AG08395 (cell line): ENCODE measurements at places on chromosomes 1 and 21.

- peak; percentile 82 for DNase-seq
These were observed 23.4 kb downstream of the OLFML3 start for GRCh38 chr1:114002492-114003239.

DNA sequence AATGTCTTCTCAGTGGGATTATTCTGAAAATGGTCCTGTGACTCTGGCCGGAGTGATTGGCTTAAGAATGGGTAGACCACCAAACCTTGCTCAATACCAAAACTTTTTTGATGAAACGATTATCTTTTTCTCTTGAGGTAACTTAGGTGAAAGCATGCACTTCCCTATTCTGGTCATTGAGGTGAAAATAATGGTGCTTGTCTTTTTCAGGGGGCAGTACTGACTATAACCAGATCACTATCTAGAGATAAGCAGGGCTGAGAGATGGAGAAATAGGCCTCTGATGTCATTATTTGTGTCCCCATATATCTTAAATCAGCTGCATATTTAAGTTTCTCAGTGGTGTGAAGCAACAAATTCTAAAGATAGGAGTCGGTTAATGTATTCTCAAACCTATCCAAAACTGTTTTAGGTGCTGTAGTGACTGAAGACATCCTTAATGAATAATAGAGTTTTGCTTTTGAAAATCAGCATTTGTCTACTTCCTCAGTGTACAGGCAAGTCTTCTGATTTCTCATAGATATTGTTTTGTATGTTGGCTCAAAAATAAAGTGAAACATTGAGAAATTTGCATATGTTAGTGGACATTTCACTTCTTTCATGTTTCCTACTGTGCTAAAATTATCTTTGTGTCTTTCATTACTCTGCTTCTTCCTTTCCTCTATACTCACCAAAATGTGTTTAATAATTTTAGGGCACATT lies 735.3 kb upstream of the ADGRL4 start:
- no peak for DNase-seq

GRCh38 chr1:232766904-232767303 lies 38.3 kb upstream of the MAP10 start:
- DNase-seq = no peak

GRCh38 chr1:246971090-246971721 lies 36.7 kb downstream of the ZNF695 start:
- DNase-seq = no peak

DNA sequence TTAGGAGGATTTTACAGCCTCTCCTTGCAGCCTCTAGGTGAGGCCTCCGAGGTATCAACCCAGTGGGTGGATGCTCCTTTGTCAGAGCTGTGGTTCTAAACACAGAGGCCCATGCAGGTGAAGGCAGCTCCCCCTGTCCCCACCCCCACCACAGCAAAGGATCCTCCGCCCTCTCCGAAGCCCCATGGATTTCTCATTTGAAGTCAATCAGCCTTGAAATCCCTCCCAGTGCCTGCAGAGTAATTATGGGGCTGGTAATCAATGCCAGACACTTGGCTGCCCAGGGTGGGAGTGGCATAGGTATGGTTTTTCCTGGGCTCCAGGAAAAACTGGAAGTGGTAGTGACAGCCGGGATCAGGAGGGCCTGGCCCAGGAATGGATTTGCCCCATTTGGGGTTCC lies 119.5 kb upstream of the CSF3R start:
- no peak for DNase-seq

DNA sequence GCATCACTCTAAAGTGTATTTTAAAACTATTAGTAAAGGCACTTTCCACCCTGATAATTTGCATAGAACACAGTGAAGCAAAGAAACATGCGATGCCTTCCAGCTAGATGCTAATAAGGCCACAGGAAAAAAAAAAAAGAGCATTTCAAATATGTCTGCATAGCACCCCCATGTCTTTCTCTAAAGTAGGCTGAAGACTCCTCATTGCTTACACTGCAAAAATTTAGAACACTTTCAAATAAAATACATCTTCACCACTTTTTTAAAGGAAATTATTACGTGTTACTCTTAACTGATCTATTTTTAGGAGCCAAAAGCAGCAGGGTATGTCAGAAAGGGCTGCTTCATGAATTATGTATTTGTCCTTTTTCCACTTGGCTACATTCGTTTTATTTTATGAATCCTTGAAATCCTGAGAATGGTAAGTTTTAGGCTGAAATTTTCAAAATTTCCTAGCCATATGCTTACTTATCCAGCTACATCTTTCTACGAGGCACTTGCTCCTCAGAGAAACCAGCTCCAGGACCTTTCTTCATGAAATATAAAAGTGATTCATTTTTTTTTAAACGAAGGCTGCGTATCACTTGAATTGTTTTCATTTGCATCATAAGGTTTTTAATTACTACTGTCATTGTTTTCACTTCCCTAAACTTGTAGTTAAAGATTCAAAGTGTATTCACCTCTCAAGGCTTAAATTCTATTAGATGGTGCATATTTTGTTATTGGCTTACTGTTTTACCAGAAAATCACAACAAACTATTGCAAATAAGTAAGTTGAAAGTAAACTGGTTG lies 513.0 kb downstream of the PTPRC start:
- no peak for DNase-seq

DNA sequence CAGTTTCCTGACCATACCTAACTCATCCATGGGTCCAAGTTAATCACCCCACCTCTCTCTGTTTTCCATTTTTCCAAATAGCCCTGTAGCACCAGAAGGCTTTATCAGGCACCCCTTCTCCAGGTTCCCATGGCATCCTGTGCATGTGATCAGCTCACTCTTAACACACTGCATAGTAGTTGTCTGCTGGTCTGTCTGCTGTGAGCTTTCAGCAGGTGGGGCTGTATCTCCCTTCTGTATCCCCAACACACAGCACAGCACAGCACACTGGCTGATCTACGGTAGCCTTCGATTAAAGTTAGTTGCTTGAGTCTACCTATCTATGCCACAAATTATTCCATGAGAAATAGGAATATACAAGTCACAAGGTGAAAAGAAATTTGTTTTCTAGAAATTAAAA lies 54.3 kb upstream of the C1orf198 start:
- DNase-seq = no peak

GRCh38 chr21:26506956-26507355 lies 66.1 kb downstream of the CYYR1 start:
- DNase-seq = peak; percentile 70

DNA sequence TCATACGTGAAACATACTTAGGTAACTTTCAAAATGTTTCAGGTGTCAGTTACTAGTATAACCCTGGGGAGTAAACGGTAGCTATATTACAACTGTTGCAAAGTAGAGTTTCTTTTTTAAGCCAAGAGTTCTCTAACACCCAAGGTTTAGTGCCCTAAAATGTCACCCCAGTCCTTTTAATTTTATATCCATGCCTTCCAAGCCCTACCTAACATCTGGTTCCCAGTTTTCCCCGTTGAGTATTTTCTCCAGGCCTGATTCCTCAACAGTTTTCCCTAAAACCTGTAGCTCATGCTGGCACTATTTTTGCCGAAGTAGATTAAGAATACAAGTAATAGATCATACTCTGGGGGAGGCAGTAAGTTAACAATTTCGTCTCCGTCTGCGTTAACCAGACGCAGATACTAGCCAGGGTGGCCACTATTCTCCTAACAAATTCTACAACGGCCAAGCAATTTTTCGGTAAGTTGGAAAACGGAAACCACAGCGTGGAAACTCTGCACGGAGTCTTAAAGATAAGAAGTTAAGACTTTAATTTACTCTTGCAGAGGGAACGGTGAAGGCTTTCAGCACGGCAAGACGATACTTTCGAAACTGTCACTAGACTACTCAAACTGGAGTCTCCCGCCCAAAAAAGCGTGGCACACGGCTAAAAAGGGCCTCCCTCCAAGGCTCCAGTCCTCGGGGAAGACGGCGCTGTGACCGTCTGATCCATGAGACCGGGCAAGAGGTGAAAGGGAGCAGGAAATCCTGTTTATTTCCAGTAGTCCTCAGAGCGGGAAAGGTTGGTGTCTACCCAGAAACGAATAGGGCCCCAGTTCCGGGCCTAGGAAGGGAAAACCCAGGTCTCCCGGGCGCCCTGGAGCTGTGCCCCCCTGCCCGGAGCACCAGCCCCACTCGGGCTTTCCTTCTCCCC lies 945 bp downstream of the SRSF4 start:
- DNase-seq = no peak

DNA sequence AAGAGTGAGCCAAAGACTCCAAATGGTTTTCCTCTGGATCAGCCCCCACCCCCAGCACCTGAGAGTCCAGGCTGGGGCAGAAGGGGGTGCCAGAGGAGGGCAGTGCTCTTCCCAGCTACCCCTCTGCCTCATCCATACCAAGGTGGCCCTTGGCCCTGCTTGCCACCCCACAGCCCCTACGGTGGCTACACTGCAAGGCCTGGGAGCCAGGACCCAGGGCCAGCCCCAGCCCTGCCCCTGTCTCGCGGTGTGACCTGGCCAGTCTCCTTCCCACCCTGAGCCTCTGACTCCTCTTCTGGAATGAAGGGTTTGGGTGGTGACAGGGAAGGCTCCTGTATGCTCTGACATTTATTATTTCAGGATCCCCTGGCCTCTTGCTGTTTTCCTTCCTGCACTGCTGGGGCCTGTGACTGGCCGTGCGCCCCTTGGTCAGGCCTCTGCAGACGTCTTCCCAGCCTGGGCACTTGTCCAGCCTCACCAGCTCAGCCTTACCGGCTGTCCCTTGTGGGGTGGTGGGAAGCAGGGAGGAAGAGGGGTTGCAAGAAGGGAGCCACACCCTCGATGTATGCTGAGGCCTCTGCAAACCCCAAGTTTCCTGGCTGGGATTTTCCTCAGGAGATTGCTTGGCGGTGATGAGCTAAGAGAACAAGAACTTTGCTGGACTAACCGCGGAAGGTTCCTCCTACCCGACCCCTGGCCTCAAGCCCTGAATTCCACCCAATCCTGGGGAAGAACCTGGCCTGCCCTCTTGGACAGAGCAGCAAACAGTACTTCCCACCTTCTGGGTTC lies 13.5 kb downstream of the ASAP3 start:
- DNase-seq = no peak

GRCh38 chr1:186094172-186094571 lies 280.9 kb downstream of the TPR start:
- DNase-seq = peak; percentile 37

DNA sequence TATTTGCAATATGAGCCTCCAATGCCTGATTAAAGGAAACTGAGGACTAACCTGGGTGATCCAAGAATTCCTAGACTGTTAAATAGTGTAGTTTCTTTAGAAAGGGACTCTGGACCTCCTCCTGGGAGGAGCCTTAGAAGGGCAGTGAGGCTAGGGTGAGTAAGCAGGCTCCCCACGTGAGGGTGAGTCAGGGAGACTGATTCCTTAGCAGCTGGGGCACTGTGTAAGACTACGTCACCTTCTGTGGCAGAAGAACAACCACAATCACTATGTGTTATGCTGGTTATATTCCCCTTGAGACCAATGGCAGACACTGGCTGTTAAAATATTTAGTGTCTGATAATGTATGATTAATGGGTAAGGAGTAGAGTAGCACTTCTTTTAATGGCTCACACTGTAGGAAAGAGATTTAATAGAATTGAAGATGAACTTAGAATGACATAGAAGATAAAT lies 53.3 kb upstream of the SYT14 start:
- peak; percentile 99 for DNase-seq

DNA sequence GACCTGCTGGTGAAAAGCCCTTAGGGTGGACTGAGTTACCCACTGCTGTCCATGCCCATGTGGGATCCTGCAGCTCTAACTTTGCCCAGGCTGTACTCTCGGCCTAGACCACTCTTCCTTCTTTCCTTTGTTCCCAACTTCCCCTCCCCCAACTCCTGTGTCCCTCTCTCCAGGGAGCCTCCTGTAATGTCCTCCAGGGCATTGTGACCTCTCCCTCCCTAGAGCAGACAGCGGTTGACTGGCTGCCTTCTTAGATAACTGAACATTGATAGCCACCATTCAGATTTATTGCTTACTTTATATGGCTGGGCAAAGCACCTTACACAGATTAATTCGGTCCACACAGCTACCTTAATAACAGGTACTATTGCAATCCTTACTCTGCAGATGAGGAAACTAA lies 5.0 kb downstream of the RUNX1 start:
- DNase-seq = no peak

DNA sequence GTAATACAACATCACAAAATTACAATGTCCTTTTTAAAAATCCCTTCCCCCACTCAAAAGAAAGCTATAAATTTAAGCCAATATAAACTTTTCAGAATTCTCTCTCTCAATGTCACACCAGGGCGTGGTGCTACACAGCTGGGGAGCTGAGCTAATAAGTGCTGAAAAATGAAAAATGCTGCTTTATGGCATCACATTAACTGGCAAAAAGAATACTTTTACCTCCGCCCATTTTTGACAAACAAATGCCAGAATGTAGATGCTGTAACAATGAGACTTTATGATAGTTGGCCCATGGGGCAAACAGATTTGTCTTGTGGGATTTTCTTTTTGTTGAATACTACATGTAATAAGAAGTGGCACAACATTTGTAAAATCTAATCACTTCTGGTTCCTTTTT lies 12.7 kb upstream of the LYPLAL1 start:
- no peak for DNase-seq

- no peak for DNase-seq
These were observed 200.5 kb downstream of the TYW3 start for GRCh38 chr1:74933500-74933899.

DNA sequence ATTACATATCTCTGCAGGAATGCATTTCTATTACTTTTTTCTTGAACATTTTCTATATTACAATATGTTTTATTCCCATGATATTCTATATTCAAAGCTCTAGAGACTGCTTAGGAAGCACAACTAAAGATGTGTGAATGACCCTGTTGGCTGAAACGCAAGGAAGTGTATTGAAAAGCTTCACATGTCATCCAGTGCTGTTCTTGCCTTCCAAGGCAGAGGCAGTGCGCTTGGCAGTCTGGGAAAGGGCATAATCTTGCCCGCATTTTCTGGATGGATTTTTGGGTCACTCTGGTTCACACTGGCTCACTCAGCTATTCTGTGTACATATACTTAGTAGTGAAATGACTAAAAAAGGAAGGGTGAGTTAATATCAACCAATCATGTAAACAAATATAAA lies 262.4 kb downstream of the PTPRC start:
- no peak for DNase-seq

DNA sequence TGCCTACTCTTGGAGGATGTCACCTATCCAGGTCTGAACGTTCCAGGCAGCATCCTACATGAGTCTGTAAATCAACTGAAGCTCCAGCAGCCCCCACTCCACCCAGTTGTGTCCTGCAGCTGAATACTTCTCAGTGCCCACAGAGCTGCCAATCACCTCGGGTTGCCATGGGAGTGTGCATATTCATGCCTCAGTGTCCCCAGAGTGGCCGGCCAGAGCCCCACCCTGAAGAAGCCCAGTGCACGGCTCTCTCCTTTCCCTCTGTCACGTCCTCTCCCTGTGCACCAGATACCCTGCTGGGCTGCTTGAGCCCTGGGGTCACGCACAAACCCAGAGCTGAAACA lies 16.1 kb upstream of the GSTM4 start:
- DNase-seq = no peak

GRCh38 chr1:175268720-175269119 lies 76.1 kb upstream of the KIAA0040 start:
- DNase-seq = peak; percentile 13
